Bone marrow (tissue), 2 donors: ENCODE measurements at places on chromosomes 1 and 21.

- DNase-seq = no peak
Measured at GRCh38 chr1:26215246-26215645, 18.8 kb upstream of the CEP85 start.

DNA sequence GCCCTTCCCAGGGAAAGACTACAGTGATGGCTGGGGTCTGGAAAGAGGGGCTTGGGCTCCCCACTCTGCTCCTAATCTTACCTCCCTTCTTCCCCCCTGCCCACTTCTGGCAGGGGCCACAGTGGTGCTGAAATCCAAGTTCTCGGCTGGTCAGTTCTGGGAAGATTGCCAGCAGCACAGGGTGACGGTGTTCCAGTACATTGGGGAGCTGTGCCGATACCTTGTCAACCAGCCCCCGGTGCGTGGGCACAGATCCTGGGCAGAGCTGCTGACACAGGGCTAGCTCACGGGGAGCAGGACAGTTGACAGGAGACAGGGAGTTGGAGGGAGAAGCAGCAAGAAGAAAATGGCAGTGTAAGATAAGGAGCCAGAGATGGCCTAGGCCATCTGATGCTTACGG is 2.4 kb downstream of the SLC27A3 start:
- no peak for DNase-seq

- no peak for DNase-seq
Measured at GRCh38 chr1:83619170-83619896, 379.6 kb downstream of the TTLL7 start.

GRCh38 chr21:42120101-42120902 is 49.2 kb downstream of the UMODL1 start:
- no peak for DNase-seq
